ENCODE measurements at places on chromosomes 2 and 18. TPM values are rescaled to one million over a fixed set of nuclear protein-coding genes. Genes with fewer than 3 reads are reported as not detected.

The REG1B gene
- total RNA-seq = not detected

The SLC8A1 gene
- total RNA-seq = 53.8 TPM

The GPN1 gene
- 23.4 TPM for total RNA-seq

The NYAP2 gene
- 0.93 TPM for total RNA-seq

The TMEM37 gene
- 23.8 TPM for total RNA-seq

The ABCG8 gene
- total RNA-seq = not detected

The ITGA4 gene
- 18.4 TPM for total RNA-seq

The CHRNG gene
- total RNA-seq = not detected

The ALPP gene
- 9.5 TPM for total RNA-seq

The EVX2 gene
- total RNA-seq = not detected

The C18orf54 gene
- 3.0 TPM for total RNA-seq

The POTEI gene
- total RNA-seq = not detected

The IGFBP2 gene
- 46.1 TPM for total RNA-seq

The LRRTM4 gene
- total RNA-seq = 0.41 TPM

The ALPI gene
- total RNA-seq = not detected

The ZSWIM2 gene
- not detected for total RNA-seq

The NT5DC4 gene
- total RNA-seq = not detected

The GREB1 gene
- 0.90 TPM for total RNA-seq

The CCDC85A gene
- total RNA-seq = 22.2 TPM

The ATOH8 gene
- 93.6 TPM for total RNA-seq

The LBX2 gene
- 1.8 TPM for total RNA-seq

The KYNU gene
- 34.5 TPM for total RNA-seq

The STAMBP gene
- 29.9 TPM for total RNA-seq

The DSC2 gene
- 17.2 TPM for total RNA-seq

The TMX3 gene
- 56.4 TPM for total RNA-seq

The CSRNP3 gene
- 1.9 TPM for total RNA-seq

The SUCLG1 gene
- 52.7 TPM for total RNA-seq

The SERPINB5 gene
- 0.55 TPM for total RNA-seq

The TRPM8 gene
- not detected for total RNA-seq

The PPP1R1C gene
- 5.8 TPM for total RNA-seq

The NPHP1 gene
- 4.1 TPM for total RNA-seq

The SCN9A gene
- 10.5 TPM for total RNA-seq

The LYPD6B gene
- 0.78 TPM for total RNA-seq

The CAVIN2 gene
- 185 TPM for total RNA-seq

The DCTN1 gene
- total RNA-seq = 140 TPM

The RTTN gene
- total RNA-seq = 13.0 TPM
